ENCODE measurements at places on chromosomes 1 and 21.
A peak's percentile ranks its signal among the peaks of the same experiment; 100 is the strongest.

- DNase-seq: no peak
Measured at GRCh38 chr1:60149251-60149650, 75.7 kb upstream of the C1orf87 start.

DNA sequence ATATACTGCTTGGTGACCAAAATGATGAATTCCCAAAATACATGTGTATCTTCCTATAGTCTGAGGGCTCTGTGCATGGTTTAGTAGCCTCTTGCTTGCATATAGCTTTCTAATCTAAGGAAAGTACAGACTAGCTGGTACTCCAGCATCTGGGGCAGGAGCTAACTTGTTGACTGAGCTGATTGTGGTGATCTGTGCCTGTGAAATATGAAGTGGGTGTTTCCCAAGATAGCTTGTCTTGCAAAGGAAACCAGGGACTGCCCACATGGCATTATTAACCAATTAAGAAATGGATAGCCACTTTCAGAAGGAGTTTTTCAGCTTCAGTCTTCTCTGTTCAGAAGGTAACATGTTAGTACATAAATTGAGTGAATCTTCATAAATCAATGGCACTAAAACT is 219.8 kb downstream of the NEGR1 start:
- DNase-seq: no peak

- no peak for DNase-seq
Measured at GRCh38 chr1:11680270-11681070, 478 bp downstream of the MAD2L2 start.

- DNase-seq: no peak
Measured at GRCh38 chr1:157595356-157595755, 2.5 kb downstream of the FCRL4 start.

DNA sequence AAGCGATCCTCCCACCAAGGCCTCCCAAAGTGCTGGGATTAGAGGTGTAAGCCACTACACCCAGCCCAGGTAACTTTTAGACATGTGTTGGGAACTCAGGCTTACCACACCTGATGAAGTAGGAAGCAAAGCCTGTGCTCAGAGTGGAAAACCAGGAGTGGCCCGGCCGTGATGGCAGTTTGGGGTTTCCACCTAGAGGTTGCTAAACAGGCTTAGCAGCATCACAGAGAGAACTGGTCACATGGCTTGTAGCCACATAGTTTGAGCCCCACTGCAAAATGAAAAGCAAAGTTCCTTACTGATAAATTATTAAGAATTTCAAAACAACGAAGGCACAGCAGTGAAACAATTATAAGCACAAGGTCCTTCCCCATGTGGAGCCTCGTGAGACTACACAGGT is 142.6 kb upstream of the CXADR start:
- no peak for DNase-seq

GRCh38 chr1:222339376-222339947 is 208.4 kb downstream of the HHIPL2 start:
- DNase-seq: no peak

DNA sequence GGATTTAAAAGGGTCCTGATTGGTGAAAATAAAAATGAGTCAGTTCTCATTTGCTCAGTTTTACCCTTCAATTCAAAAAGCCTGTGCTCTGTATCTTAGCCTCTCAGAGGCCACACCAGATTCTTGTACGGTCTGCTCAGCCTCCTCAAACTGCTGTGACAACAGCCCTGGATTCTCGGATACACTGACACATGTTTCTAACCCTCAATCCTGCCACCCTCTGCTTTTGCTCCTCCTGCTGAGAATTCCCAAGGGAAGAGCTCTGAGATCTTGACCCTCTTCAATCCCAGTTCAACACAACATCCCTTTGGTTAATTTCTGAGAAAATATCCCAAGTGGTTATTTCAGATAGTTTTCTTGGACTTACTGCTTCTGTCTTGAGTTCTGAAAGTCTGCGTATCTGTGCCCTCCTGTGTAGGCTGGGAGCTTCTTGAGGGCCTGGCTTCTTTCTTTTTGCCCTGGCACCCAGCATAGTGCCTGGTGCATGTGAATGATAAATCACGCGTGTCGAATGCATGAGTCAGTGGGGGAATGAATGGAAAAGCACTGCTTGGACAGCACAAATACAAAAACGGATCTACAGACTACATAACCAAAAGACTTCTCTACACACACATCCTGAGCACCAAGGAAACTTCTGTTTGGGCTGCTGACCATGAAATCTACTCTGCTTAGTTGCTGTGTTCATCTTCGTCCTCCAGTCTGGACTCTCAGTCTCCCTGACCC is 24.5 kb downstream of the IRF2BP2 start:
- peak; percentile 62 for DNase-seq

DNA sequence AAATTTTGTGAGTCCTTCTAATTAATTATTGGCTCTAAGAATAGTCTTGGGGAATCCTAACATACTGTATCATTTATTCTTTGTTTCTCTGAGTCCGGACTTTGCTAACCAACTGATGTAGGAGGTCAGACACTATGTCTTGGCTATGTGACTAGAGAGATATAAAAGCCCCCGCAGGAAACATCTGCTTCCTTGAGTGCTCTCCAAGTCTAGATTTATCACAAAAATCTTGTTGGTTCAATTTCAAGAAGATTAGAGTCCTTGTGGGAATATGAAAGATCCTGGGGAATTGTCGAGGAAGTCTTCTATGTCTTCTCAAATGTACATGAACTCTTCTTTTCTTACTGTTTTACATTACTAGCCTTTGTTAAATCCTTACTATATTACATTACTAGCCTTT is 1712.5 kb downstream of the NCAM2 start:
- DNase-seq: no peak

DNA sequence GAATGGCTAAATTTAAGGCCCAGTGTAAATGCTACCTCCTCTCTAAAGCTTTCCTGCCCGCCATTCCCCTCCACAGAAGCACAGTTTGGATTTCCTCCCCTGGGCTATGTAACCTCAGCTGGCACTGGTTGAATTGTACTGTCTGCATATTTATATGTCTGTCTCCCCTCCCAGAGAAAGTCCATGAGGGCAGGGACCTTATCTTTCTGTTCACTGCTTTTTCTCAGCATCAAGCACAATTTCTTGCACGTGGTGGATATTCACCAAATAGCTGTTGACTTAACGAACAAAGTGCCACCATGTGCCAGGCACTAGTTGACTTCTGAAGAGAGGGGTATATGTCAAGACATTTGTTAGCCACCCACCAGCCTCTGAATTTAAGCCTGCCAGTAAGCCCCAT is 9.5 kb upstream of the PDIK1L start:
- no peak for DNase-seq

- DNase-seq: no peak
Measured at GRCh38 chr21:38955495-38955894, 149.8 kb downstream of the ETS2 start.

DNA sequence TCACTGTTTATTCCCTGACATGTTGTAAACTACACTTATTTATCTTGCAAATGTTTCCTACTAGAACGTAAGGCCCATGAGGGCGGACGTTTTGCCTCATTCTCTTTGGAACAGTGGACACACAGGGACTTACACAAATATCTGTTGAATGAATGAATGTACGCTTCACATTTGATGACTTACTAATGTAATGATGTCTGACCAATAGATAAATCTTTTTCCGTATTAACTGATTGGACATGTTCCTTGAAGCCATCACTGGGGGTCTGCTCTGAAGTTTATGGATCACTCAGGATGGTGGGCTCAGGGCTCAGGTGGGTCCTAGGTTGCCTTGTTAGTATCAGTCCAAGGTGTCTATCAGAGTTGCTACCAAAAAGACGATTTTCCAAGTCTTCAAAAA is 763.2 kb upstream of the TPTE start:
- DNase-seq: no peak

DNA sequence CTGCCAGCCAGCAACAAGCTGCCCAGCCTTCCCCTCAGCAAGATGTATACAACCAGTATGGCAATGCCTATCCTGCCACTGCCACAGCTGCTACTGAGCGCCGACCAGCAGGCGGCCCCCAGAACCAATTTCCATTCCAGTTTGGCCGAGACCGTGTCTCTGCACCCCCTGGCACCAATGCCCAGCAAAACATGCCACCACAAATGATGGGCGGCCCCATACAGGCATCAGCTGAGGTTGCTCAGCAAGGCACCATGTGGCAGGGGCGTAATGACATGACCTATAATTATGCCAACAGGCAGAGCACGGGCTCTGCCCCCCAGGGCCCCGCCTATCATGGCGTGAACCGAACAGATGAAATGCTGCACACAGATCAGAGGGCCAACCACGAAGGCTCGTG is 13.3 kb upstream of the PIGV start:
- DNase-seq: no peak

- DNase-seq: no peak
Measured at GRCh38 chr1:235873045-235873444, 6.3 kb upstream of the LYST start.

- DNase-seq: no peak
Measured at GRCh38 chr1:106956721-106957120, 99.8 kb upstream of the PRMT6 start.

DNA sequence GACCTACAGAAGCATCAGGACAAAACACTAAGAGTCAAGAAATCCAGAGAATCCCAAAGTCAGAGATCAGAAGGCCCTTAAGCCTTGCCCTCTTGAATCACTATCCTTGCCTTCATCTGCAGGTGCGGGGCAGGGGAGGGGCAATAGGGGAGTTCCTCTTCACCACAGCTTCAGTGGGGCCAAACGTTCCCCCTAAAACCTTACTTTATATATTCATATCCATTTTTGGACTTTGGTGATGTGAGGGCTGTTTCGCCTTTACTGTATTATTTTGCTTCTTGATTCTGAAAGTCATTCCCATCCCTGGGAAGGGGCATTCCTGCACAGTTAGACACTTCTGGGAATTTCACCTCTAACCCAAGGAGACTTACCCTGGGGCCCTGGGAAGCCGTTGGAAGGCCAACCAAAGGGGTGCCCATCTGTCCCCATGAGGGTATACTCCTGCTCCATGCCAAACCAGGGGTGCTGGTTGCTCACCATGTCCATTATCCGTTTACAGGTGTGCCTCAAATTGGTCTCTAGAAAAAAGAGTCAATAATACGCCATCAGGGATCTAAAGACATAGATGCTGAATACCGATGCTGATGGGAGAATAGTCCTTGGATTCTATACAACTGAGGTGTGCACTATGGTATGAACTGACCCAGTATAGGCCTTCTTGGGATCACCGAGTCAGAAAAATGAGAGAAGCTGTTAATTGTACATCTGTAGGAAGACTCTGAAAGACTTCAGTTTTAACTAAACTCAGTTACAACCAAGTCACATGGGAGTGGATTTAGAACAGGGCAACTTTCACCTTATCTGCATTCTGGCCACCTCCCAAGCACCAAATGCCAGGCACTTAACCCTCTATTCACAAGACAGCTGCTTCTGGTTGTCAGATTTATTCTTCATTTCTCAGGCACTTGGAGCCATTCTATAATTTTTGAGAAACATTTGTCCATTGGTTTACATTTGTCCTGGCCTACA is 5.4 kb downstream of the GLUL start:
- no peak for DNase-seq

Data from astrocyte of the cerebellum (primary cell).